KG1 (cell line): ENCODE measurements at places on chromosomes 7 and 10.

GRCh38 chr7:107047902-107048782, 3.6 kb downstream of the PRKAR2B start:
- no peak for DNase-seq

DNA sequence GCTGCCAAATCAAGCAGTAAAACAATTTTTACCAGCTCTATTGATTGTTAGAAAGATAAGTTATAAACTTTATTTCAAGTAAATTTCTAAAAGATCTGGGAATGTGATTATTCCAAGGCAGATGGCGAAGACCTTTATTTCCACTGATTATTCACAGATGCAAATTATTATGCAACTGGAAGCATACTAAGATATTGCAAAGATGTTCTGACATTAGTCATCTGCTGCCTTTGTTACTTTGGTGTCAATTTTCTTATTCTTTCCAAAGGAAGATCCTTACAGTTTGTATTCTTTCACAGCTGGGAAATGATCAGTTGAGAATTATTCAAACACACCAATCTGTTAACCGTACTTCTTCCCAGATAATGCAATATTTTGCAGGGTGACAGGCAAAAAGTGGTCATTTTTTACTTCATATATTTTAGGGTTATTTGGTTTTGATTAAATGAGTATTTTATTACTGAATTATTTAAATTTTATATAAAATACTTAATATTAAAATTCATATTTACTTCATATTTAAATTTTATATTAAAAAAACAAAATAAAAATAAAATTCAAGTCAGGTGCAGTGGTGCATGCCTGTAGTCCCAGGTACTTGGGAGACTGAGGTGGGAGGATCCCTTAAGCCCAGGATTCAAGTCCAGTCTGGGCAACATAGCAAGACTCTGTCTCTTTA, 171.3 kb downstream of the FZD1 start:
- no peak for DNase-seq

GRCh38 chr7:159107161-159107892, 37.3 kb downstream of the VIPR2 start:
- DNase-seq = no peak

- no peak for DNase-seq
Measured at GRCh38 chr7:82153776-82154175, 289.8 kb downstream of the CACNA2D1 start.

DNA sequence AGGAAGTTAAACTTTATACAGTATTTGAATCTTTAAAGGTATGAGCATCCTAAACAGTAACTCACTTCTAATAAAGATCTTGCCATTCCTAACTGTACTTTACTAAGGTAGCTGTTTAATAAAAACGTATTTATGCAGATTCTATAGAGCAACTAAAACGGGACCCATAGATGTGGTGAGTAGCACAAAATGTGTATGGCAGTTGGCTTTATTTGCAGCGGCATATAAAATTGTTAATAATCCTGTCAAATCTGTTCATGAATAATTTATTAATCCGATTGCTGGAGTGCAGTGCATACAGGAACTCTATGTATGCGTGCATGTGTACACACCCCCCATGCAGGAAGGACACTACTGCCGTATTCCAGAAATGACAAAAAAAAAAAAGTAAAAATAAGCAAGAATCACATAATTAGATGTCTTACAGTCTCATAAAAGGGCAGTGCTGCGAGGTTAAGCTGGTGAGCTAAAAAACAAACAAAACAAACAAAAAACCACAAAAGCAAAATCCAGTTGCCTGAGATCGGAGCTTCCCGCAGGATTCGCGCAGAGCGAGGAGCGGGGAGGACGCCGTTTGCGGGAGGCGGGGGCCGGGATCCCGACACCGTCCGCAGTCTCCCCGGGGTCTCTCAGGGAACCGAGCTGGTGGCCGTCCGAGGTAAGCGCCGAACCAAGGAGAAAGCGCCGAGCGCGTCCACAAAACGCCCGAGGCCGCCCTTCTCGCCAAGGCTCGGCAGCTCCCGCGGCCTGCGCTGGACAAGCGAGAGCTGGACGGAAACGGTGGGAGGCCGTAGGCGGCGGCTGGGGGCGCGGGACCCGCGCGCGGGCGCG, 518 bp upstream of the COMMD3 start:
- DNase-seq = no peak

GRCh38 chr7:23811540-23811939, 101.5 kb downstream of the STK31 start:
- DNase-seq = no peak

GRCh38 chr7:88322151-88322550, 15.5 kb upstream of the STEAP4 start:
- no peak for DNase-seq

DNA sequence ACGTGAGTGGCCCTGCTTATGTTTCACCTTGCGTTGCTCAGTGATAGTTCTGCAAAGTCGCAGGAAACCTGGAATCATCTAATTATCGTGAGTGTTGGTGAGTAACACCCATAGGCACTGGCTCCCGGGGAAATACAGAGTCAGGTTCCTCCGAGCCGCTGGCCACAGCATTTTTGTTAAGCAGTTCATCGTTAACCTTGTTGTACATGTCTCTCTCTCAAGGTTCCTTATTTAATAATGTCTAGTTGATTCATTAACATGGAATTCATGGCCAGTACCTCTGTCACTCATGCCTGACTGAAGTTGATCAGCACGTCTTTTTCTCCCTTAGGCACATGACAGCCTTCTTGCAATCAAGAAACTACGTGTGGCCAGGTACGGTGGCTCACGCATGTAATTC, 3.1 kb upstream of the ZFAND2A start:
- no peak for DNase-seq

DNA sequence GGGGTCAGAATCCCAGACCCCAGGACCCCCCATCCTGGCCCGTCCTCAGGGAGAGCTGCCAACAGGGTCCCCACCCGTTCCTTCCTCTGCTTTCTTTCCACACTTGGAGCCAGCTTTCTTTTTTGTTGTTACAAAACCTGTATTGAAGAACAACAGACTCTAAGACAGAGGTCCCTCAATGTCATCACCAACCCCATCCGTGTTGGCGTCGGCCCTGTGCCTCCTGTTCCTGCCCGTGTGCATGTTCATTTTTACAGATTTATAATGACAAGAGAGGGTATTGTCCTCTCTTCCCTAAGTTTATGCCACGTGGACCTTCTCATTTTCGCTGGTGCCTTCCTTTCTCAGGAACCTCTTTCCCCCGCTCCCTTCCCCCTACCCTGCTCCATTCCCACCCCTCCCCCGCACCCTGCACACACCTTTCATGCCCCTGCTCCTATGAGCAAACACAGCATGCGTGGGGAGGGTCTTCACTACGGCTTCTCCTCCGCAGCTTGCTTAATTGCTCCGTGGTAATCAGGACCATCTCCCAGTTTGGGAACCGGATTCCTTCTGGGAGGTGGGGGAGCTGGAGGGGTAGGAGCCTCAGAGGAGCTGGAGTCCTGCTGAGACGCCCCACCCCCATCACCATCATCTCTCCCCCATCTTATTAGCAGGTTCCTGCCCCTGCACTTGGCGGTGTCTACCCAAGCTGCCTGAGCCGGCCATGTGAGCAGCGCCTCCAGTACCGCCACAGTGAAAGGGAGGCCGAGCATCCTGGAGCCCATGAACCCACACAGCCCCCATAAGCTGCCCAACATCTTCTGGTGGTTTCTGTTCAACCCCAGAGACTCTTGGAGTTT, 88.0 kb upstream of the INSIG1 start:
- no peak for DNase-seq

DNA sequence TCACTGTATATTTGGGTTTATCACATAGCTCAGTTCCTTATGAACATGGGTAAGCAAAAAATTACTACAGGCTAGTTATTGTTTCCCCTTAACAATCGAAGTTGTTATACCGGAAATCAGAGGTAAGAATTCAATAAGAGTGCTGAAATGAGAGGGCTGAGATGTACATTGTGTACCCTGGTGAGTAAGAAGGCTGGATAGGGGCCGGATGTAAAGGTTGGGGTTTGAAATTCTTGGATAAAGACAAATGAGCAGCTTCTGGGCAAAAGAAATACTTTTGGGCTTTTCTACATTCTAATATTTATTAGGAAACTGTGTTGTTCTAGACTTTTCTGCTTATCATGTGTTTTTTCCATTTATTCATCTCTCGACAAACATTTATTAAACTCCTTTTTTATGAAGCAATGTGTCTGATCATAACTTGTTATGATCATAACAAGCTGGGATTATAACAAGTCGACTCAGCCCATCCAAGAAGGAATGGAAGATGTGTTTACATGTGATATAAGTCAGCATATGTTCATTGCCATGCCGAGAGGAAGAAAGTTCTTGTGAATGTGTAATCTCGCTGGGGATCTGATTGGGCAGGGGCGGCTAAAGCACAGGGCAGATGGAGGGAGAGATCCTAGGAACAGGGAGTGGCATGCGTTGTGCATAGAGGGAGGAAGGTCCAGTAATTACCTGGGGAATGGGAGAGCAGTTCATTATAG, 155.3 kb downstream of the PLXDC2 start:
- no peak for DNase-seq

DNA sequence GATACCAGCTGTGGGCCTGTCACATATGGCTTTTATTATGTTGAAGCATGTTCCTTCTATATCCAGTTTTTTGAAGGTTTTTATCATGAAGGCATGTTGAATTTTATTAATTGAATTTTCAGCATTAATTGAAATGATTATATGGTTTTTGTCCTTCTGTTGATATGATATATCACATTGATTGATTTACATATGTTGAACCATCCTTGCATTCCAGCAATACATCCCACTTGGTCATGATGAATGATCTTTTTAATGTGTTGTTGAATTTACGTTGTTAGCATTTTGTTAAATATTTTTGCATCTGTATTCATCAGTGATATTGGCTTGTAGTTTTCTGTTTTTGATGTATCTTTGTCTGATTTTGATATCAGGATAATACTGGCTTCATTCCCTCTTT, 21.2 kb downstream of the PRSS37 start:
- no peak for DNase-seq

GRCh38 chr10:36817898-36818297, 307.5 kb upstream of the ANKRD30A start:
- DNase-seq = no peak

DNA sequence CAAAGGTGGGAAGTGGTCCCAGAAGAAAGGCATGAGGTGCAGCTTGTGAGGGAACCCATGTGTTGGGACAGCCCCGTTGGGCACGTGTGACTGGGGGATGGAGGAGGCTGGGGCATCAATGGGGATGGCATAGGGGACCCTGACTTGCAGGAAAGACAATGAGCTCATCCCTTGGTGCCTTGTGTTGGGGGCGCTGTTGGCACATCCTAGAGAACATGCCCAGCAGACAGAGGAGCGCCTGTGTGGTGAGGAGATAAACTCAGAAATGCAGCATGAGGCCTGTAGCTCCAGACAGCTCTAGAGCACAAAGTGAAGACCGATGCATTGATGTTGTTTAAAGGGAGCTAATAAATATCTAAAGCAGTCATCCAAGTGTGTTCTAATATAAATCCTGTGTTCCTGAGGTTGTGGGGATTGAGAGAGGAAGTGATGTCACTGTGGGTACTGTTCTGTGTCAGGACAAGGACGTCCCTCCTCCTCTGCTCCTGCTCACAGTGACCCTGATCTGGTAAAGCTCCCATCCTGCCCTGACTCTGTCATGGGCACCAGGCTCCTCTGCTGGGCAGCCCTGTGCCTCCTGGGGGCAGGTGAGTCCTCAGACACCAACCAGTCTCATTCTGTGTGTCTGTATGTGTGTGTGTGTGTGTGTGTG, 126.1 kb upstream of the PRSS58 start:
- DNase-seq = no peak

DNA sequence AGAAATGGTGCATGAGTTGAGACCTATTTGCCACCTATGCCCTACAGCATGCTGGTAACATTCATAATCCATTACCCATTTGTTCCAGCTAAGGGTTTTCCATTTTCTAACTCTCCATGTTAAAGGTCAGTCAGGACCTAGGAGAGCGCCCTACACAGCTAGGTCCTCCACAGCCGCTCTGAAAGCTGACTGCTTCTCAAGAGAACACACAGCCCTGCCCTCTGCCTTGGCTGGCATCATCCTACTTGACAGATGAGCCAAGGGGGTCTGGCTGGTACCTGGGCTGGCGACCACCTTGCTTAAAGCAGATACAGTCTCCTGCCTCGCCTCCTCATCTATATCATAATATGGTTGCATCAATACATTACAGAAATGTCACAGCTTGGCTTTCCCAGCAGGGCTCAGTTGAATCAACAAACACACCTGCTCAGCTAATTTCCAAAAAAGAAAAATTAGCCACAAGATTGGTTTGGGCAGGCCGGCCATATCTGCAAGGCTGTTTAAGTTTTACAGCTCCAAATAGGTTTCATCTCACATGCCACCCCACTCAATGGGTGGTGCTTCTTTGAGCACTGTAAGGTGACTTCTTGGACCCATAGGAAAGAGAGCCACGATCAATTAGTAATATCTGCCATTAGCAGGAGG, 17.3 kb downstream of the TLL2 start:
- DNase-seq = no peak

- no peak for DNase-seq
Measured at GRCh38 chr10:104038958-104039752, 46.5 kb downstream of the COL17A1 start.

DNA sequence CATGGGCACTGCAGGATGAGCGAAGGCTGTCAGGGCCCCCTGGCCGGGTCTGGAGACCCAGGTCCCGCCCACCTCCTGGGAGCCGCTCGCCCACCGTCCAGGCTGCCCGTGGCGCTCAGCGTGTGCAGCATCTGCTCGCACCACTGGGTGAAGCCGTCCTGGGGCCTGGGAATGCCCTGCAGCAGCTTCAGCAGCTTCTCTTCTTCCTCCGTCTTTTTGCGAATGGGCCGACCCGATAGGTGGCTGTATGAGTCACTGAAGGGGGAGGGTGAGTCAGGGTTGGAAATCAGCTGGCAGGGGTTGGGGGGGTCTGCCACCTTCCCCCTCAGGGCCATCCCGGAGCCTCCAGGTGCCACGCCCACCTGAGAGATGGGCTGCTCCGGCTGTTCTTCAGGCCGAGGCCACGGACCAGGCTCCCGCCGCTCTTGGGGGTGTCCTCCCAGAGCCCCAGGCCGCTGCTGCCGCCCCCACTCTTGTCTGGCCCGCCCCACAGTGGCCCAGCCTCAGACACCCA, 8.7 kb downstream of the GNB2 start:
- no peak for DNase-seq

DNA sequence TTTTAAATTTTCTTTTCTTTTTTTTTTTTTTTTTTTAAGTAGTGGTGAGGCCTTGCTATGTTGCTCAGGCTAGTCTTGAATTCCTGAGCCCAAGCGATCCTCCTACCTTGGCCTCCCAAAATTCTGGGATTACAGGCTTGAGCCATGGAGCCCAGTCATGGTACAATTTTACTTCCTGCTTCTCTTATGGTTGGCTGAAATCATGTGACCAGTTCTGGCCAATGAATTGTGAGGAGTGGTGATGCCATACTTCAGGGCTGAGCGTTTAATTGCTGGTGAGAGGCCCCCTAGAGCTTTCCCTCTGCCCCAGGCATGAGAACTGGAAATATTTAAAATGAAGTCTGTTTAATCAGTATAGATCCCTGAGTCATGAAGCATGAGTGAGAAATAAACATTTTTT, 22.2 kb upstream of the BAIAP2L1 start:
- DNase-seq = no peak

- DNase-seq = no peak
Measured at GRCh38 chr7:155555116-155555695, 8.8 kb upstream of the CNPY1 start.

DNA sequence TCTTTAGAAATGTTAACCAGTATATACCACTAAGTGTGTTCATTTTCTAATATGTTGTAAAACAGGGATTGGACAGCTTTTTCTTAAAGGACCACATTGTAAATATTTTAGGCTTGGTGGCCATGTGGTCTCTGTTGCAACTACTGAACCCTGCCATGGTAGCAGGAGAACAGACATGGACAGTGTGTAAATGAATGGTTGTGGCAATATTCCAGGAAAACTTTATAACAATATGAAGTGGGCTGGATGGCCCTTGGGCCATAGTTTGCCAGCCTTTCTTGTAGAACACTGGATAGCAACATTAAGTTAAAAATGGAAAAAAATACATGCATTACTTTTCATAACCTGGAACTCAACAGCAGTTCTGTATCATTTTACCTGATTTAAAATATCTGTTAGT, 61.0 kb downstream of the SND1 start:
- no peak for DNase-seq
